ENCODE measurements at places on chromosomes 3 and 15.

GRCh38 chr15:27690290-27690689 lies 408.8 kb downstream of the OCA2 start:
- DNase-seq = no peak

- no peak for DNase-seq
Observed at GRCh38 chr3:149145974-149146373, 16.5 kb downstream of the HPS3 start.

DNA sequence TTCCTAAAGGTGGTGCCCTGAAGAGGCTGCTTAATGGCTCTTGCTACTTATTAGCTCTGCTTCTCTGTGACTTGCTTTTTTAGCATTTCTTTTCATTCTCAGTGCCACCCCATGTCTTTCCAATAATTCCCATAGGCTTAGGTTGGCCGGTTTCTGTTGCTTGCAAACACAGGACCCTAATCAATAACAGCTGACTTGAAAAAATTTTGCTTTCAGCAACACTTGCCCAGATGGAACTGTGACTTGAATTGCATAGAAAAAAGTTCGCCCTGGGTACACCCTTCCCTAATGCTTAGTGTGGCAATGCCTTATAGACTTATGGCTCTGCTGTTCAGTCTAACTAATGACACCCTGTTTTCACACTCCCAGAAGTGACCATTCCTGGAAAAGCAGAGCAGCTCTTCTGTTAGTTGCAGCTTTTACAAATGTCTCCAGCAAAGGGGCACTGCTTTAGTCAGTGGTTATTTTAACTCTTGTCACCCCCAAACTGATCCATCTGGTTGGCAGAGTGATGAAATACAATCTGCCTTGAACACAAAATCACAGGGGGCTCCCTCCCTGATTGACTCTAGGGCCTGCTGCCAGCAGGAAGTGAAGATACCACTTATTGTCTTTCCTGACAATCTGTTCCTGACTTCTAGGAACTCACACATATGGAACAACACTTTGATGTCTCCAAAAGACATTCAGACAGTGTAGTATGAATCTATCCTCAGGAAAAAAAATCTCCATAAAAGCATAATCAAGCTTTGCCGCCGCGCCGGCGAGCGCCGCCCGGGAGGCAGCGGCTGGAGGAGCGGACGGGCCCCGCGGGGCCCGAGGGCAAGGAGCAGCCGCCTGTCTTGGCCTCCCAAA lies 9.7 kb upstream of the SLMAP start:
- no peak for DNase-seq

- no peak for DNase-seq
Observed at GRCh38 chr15:89034305-89034704, 54.0 kb upstream of the ABHD2 start.

- DNase-seq = no peak
Observed at GRCh38 chr3:36372534-36372935, 7.8 kb upstream of the STAC start.

- DNase-seq = no peak
Observed at GRCh38 chr15:70327856-70328678, 230.3 kb upstream of the TLE3 start.

DNA sequence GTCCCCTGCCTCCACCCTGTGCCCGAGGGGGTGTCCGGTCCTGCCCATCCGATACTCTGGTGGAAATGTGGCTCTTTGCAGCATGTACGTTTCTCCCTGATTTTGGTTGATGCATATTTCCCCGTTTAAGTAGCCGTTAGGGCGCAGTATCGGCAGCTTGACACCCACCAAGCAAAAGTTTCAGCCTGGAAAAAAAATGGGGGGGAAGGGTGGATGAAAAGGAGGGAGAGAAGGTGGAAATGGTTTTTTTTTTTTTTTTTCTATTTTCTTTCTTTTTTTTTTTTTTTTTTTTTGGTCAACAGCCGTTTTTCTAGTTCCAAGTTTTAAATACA lies 1.3 kb downstream of the RAP2B start:
- no peak for DNase-seq

GRCh38 chr3:130906374-130906995 lies 12.6 kb downstream of the ATP2C1 start:
- no peak for DNase-seq

- DNase-seq = no peak
Observed at GRCh38 chr3:150762662-150763121, 277 bp downstream of the SIAH2 start.

GRCh38 chr15:51536965-51537574 lies 85.5 kb downstream of the DMXL2 start:
- DNase-seq = no peak

DNA sequence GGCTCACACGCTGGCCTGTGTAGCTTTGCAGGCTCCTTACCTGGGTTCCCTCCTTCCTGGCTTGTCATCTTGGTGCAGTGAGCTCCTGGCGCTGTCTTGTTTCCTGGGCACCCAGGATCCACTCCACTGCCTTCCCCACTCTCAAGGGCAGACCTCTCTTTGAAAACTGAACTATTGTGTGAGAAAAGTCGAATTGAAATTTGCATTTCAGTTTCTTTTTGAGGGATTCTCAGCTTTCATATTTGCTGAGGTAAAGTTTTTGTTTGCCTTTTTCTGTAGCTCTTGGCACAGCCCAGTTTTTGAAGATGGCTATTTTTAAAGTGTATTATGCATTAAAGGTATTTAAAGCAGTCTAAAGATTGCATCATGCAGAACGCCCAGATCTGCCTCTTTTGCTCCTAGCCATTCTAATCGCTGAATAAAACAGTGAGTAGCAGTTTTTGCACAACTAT lies 70.1 kb downstream of the CCK start:
- DNase-seq = no peak

DNA sequence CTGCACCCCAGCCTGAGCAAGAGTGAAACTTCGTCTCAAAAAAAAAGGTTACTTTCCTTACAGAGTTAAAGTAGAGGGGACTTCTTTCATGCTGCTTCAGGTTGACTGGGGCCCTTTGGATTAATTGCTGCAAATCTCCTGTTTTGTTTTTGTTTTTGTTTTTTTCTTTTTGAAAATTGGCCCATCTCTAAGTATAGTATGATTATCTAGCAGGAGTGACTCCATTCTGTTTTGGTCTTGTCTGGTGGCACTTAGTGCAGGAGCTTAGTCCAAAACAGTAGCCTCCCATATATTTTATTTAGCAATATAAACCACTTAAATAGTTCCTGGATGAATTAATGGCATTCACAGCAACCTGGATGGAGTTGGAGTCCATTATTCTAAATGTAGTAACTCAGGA lies 113.0 kb downstream of the RPL22L1 start:
- DNase-seq = no peak

DNA sequence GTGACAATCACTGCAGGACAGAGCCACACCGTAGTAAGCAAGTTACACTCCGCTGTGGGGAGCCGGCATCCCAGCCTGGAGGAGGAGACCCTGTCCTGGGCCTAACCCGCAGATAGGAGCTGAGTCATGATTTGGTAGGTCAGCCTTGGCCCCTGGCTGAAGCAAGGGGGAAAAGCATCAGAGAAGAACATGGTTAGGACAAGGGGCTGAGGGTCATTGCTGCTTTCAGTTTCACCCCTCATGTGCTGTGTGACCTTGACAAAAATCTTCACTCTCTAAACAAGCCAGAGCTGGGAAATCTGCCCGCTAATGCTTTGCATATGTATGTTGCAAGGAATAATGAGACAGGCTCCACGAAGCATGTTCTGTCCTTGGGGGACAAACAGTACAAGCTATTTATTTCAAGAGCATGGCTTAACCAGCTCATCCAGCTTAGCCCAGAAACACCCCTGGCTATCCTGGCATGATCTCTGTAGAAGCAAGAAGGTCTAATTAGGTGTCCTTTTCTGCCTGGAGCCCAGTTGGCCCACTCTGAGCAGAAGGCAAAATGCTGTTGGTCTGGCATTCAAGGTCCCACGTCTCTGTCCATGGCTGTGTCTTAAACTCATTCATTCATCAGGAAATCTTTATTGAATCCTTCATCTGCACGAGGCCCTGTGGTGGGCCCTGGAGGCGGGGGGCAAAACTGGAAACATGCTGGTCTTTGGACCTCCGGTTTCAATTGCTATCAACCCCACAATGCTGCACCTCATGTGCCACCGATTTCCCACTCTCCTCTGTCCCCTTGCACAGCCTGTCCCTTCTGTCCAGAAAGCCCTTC lies 221.3 kb upstream of the LYSMD4 start:
- no peak for DNase-seq

GRCh38 chr15:35107122-35107521 lies 22.0 kb upstream of the NANOGP8 start:
- DNase-seq = no peak

- DNase-seq = no peak
Observed at GRCh38 chr3:44969154-44969827, 6.7 kb downstream of the ZDHHC3 start.

DNA sequence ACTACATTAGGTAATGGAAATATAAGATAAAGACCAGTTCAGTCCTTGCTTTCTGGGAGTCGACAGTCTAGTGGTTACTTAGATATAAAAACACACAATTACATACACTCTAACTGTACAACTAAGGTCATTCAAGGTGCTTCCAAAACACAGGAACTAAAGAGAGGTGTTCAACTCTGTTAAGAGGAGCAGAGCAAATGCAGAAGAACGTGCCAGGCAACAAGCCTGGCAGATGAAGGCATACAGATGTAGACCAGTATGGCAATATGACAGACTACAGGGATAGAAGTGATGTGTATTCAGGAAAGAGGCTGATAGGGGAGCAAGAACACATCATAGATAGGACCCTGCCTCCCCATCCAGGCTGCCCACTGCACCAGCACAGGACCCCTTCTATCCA lies 78.3 kb downstream of the CBLB start:
- no peak for DNase-seq

DNA sequence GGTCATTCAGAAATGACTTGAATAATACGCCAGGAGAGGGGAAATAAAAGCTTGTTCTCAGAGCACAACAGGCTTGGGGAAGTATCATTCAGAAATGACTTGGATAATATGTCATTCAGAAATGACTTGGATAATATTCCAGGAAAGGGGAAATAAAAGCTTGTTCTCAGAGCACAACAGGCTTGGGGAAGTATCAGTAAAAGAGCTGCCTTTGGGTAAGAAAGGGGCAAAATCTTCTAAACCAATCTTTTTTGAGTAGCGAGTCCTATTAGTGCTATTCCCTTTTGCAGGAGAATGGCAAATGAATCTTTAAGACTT lies 20.9 kb downstream of the GABRR3 start:
- DNase-seq = no peak

- no peak for DNase-seq
Observed at GRCh38 chr3:61848885-61849284, 287.5 kb downstream of the PTPRG start.

- no peak for DNase-seq
Observed at GRCh38 chr3:72461787-72462186, 386.5 kb downstream of the SHQ1 start.

DNA sequence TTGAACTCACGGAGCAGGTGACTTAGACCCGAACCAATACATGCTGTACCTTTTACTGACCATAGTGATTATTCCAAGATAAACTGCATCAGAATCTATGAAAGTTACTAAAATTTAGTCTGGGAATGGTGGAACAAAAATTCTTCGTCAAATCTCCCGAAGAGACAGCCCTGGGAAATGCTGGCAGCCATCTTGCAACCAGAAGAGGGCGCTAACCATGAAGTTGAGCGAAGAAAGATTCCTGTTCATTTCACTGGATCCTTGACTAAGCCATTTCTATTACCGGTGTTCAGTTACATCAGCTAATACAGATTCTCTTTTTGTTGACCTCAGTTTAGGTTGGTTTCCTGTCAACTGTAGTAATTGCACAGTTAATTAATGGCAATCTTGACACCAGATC lies 199.6 kb downstream of the SLC9A9 start:
- no peak for DNase-seq

DNA sequence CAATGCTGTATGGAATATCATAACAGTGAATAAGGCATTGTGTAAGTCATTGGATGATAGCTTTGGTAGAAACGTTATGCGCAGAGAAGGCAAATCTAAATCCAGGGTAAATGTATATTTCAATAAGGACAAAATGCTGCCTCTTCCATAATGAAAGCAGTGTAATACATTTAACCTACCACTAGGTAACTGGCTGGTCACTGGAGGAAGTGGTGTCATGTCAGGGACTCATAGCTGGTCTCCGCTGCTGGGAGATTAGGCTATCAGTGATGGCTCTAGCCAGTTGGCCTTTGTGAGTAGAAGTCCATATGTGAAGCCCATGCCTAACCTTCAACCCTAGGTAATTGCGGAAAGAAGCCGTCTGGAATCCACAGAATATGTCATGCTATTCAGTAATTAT lies 140.9 kb downstream of the NLGN1 start:
- DNase-seq = no peak

- DNase-seq = no peak
Observed at GRCh38 chr15:81977464-81977863, 68.4 kb downstream of the MEX3B start.

DNA sequence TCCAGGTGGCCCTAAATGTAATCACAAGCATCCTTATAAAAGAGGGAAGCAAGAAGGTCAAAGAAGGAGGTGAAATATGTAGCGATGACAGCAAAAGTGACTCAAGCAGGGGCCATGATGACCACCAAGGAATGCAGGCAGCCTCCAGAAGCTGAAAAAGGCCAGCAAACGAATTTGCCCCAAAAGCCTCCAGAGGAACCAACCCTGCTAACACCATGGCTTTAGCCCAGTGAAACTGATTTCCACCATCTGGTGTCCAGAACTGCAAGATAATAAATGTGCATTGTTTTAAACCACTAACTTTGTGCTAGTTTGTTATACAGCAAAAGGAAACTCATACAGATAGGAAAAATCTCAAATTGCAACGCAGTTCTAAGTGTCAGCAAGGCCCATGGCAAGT lies 23.0 kb upstream of the RBSN start:
- no peak for DNase-seq

DNA sequence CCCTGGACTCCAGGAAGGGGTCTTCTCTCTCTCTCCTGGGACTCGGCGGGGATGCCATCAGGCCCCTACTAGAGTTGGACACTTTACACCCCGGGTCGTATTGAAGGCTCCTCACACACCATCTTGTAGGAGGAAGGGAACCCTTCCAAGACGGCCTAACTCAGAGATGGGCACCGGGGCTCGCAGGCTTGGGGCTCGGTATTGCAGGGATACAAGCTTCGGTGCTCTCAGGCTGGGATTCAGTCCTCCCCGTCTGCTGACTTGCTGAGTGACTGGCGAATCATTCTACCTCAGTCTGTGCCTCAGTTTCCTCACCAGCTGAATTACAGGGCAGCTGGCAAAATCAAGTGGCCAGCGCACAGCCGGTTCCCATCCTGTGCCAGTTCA lies 419 bp upstream of the CALML4 start:
- DNase-seq = no peak

GRCh38 chr3:111859061-111859973 lies at the start of gene PHLDB2:
Gene PHLDB2, plus strand, starts transcription at chr3:111859265. Its CDS starts 24,813 bp downstream, at chr3:111884078.
- DNase-seq = peak; percentile 16

DNA sequence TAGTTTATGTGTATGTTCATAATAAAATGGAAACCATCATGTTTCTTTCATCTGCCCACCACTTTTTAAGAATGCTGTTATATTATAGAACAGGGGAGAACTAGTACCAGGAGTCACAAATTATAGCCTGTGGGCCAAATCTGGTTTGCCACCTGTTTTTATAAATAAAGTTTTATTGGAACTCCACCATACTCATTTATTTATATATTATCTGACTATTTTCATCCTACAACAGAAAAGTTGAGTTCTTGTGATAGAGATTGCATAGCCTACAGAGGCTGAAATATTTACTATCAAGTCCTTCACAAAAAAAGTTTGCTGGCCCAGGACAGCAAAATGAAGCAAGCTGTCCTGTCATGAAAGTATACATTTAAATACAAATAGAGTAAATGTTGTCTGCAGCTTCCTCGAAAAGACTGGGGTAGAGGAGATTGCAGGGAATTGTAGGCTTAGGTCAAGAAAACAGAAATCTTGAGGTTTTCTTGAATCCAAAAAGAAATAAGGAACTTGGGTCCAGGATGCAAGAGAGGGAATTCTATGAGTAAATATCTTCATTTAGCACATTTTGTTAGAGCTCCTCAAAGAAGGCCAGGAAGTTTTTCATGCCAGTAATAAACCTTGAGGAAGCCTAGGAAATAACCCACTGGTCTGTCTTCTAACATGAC lies 41.1 kb downstream of the FILIP1L start:
- no peak for DNase-seq

Data from activated CD4-positive, alpha-beta T cell treated with anti-CD3 and anti-CD28 coated beads for 24 hours (primary cell).